ENCODE measurements at places on chromosomes 13 and 19.

DNA sequence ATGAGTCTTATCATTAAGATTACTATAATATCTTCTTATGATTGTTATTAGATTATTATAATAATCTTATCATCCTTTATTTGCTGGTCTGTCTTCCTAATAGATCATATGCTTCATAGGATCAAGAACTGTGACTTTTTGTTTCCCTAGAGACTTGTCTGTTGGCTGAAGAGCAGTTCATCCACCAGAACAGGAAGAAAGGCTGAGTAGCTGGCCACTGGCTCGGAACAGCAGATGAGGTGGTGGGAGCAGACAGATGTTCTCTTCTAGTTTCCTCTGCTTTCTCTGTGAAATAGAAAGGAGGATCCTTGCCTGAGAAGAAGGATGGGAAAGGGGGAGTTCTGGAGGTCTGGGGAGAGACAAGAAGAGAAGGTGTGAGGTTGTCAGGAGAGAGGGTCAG, 120.0 kb downstream of the CCNA1 start:
- DNase-seq, result peak; percentile 20

GRCh38 chr13:113049521-113049941, 56.1 kb upstream of the F7 start:
- DNase-seq, result no peak

DNA sequence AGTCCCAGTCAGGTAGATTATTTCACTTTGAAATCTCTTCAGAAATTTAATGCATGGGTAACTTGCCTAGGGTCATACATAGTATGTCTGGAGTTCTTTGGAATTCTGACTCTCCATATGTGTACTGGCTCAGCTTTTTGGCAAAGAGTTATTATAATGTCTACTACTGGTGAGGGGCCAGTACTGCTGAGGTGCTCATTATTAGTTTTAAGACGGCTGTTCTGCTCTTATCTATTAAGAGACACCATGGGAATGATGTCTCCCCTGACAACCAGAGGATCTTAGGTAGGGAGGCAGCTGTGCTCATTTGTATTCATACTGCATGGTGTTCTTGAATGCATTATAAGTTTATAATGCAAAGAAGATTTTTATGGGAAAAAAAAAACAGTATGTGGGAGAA, 184.1 kb downstream of the RGCC start:
- no peak for DNase-seq

GRCh38 chr19:38155453-38155852, 68.6 kb downstream of the DPF1 start:
- no peak for DNase-seq

Data from germinal center (tissue), 1 donor.